Nucleus accumbens (tissue), 56 donors: ENCODE measurements at places on chromosomes 5 and 9.

DNA sequence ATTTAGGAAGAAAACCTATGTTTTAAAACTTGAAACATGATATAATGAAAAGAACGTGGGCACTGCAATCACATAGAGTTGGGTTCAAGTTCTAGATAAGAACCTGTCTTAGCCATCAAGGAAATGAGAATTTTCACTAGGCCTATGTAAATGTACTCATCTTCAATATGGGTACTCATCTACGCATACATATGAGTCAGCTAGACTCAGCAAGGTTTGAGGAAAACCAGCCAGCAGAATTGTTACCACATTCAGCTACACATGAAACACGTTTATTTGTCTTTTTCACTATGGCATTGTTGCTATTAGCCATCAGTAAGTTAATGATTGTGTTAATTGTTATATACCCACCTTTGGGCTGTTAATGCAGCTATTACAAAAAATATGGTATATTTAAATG is 146.3 kb downstream of the CHSY3 start:
- DNase-seq = no peak

DNA sequence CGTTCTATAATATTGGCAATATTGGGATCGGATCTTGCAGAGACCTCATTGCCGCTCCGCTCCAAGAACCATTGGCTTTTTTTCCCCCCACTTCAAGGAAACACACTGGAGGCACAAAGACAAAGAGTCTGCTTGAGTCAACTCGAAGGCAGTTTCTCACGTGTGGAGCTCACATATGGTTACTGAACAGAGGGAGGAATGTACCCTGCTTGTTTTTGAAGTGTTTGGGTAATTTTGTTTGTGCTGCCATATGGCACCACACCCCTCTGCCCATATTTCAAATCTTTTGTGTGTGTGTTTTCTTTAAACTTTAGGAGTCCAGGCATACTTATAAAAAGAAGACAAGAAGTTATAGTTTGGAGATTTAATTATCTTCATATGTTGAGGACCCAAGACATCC is 595.9 kb downstream of the DTWD2 start:
- no peak for DNase-seq

GRCh38 chr9:33166231-33167083 is 679 bp downstream of the B4GALT1 start:
- no peak for DNase-seq

DNA sequence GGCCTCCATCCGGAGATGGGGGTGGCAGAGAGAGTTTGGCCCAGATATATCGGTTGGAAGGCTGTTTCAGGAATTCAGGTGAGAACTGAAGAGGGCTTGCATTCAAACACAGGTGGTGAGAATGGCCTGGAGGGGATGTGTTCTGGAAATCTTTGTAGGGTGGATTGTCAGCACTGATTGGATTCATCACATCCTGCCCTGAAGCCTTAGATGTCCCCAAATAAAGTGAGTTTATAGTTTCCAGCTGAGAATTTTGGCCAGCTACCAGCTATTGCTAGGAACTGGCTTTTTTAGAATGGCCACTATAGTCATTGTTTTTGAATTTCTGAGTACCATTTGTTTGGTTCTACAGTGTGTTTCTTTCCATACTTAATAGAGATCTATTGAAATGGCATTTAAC is 46.1 kb upstream of the ANKH start:
- DNase-seq = no peak

- DNase-seq = no peak
Measured at GRCh38 chr5:74626386-74627222, 13.9 kb downstream of the ENC1 start.

GRCh38 chr9:135968601-135969000 is 7.4 kb upstream of the UBAC1 start:
- DNase-seq = no peak

- no peak for DNase-seq
Measured at GRCh38 chr5:103362211-103362610, 103.6 kb downstream of the MACIR start.

GRCh38 chr9:96056226-96056625 is 180.7 kb downstream of the ERCC6L2 start:
- DNase-seq = no peak

- no peak for DNase-seq
Measured at GRCh38 chr5:76978869-76979268, 26.0 kb downstream of the CRHBP start.

GRCh38 chr9:35406183-35406959 is 83.5 kb upstream of the RUSC2 start:
- no peak for DNase-seq

- DNase-seq = no peak
Measured at GRCh38 chr5:95237324-95237723, 47.6 kb downstream of the MCTP1 start.

DNA sequence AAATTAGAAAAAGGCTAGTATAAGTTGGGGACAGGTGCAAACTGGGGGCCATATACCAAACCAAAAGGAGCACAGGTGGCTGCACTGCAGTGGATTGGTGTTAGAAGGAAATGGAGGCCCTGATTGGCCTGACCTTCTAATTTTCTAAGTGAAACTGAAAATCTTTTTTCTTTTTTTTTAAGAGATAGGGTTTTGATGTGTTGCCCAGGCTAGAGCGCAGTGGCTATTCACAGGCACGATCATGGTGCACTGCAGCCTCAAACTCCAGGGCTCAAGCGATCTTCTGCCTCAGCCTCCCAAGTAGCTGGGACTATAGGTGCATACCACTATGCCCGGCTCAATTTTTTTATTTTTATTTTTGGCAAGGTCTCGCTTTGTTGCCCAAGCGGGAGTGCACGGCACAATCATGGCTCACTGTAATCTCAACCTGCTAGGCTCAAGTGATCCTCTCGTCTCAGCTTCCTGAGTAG is 9.8 kb upstream of the CCDC69 start:
- DNase-seq = no peak

- DNase-seq = no peak
Measured at GRCh38 chr5:57664700-57665099, 182.1 kb upstream of the ACTBL2 start.

GRCh38 chr9:116448431-116448830 is 238.7 kb upstream of the TRIM32 start:
- DNase-seq = no peak

- DNase-seq = no peak
Measured at GRCh38 chr5:65292196-65292595, 189.5 kb downstream of the ADAMTS6 start.

GRCh38 chr5:119218830-119219782 is 136.7 kb upstream of the TNFAIP8 start:
- no peak for DNase-seq

DNA sequence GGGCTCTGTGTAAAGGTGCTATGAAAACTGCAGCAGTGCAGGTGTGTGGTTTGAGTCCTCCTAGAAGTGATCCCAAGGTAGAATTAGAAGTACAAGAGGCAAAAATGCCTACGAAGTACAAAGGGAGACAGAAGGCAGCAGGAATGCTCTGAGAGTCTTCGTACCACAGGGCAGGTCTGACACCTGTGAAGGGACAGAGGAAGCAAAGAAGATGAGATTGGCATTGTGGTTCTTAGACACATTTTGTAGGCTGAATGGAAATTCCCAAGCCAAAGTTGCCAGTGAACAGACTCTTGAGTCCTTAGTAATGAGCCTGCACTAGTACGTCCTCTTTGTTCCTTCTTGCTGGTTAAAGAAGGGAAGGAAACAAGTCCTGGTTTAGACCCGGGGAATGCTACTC is 1.7 kb upstream of the LRRTM2 start:
- no peak for DNase-seq

DNA sequence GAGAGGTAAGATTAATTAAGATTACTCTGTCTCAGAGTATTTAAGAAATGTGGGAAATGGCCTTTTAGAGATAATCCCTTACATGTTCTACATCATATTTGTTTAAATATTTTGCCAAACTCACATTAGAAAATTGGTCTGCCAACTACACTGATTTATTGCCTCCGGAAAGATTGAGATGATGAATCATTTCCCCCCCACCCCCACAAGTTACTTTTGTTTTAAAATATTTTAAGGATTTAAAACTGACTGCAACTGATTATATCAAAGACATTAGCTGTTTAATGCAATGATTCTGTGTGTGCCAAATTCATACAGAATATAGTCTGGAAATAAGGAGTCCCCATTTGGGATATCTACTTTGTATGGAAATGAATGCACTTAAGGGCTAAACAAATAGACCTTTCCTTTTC is 674.4 kb downstream of the PRR16 start:
- no peak for DNase-seq
